ENCODE measurements at places on chromosomes 11 and 22.

GRCh38 chr11:77687088-77687487 lies 49.5 kb upstream of the CLNS1A start:
- DNase-seq: no peak

DNA sequence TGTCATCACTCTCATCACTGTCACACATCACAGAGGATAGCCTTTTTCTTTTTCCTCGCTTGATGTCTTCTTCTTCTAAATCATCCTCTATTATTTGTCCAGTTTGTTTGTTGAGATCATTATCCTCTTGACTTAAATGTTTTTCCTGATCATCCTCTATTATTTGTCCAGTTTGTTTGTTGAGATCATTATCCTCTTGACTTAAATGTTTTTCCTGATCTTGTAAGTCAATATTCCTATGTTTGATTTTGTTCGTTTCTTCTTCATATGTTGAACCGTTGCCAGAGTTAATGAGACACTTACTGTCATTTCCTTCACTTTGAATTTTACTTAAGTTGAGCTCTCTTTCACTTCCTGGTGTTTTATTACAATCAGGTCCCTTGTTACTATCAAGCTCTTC lies 5.6 kb downstream of the CCDC82 start:
- no peak for DNase-seq

GRCh38 chr22:49015993-49016908 lies 811.4 kb downstream of the BRD1 start:
- no peak for DNase-seq

GRCh38 chr11:109885006-109885405 lies 208.2 kb upstream of the ZC3H12C start:
- DNase-seq: no peak

- DNase-seq: no peak
Observed at GRCh38 chr11:16195651-16196050, 160.7 kb downstream of the SOX6 start.

- DNase-seq: no peak
Observed at GRCh38 chr11:68521969-68522652, 61.6 kb downstream of the PPP6R3 start.

DNA sequence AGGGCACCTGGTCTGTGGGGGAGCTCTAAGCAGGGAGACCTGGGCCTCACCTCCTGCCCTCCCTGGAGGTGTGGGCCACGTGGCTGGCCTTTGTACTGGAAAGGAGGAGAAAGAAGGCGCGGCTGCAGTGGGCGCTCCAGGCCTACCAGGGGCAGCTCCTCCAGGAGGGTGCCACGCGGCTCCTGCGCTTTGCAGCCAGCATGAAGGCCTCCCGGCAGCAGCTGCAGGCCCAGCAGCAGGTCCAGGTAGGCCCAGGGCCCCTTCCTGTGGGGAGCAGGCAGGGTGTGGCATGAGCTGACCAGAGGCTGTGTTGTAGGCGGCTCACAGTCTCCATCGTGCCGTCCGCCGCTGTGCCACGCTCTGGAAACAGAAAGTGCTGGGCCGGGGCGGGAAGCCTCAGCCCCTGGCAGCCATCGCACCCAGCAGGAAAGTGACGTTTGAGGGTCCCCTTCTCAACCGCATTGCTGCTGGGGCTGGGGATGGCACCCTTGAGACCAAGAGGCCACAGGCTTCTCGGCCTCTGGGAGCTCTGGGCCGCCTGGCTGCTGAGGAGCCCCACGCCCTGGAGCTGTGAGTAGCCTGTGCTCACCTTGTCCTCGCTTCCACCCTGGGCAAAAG lies 48.6 kb downstream of the PISD start:
- no peak for DNase-seq

DNA sequence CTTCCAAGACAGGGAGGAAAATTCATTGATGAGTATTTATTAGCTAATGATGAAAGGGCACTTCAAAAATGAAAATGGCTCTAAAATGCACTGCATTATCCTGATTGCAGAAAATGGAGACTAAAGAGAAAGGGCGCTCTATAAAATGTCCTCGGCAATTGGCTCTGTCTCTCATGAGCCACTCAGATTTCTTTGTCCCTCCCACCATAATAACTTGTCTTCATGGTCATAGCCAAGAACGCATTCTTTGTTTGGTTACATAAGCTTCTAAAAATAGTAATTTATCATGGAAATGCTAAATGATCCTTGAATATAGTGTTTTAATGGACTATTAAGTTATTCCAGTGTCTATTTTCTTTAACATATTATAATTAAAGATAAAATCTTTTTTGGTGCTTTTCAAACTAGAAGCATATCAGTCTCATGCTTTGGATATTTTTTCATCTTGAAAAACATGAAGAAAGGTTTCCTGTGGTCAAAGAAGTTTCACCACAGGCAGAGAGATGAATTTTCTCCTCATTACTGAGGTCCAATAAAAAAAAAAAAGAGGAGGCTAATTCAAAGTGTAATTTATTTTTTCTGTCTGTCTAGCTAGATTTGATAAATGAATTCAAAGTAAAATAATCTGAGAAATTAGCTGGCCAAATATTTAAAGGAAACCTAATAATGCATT lies 238.1 kb upstream of the BLID start:
- no peak for DNase-seq

GRCh38 chr22:20889904-20890540 lies 27.2 kb upstream of the CRKL start:
- DNase-seq: no peak

- DNase-seq: no peak
Observed at GRCh38 chr11:22752908-22753310, 76.7 kb downstream of the SVIP start.

DNA sequence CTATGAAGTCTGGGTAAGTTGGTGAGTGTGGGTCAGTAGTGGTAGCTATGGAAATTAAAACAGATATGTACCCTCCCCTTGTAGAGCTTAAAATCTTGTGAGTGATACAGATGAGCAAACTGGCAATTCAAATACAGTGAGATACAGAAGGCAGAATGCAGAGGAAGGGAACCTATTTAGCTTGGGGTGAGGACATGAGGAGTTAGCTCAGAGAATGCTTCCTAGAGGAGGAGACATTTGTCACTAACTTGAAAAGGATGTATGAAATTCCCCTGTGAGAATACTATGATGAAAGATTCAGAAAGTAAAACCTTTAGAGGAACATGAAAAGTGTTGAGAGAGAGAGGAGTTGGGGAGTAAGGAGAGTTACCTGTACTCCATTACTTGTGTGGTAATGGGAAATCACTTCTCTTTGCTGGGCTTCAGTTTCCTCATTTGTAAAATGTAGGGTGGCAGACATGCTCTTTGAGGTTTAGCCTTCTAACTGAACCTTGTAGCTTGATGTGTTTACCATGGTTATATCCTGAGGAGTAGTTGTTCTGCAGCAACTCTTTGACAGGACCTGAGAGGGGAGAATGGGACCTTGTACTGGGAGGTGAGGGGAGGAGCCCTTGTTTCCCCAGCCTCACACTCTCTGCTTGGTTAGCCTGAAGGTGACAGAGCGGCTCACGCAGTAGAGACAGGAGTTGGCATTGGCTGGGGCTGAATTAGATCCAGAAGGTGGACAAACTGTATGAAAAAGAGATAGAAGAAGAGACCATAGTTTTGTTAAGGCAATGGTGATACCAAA lies 17.9 kb downstream of the SWAP70 start:
- DNase-seq: no peak

- DNase-seq: no peak
Observed at GRCh38 chr11:121575250-121575962, 122.6 kb upstream of the SORL1-AS1 start.

GRCh38 chr22:41286639-41287091 lies 678 bp upstream of the RANGAP1 start:
- no peak for DNase-seq
